ENCODE measurements at places on chromosomes 4 and X.

DNA sequence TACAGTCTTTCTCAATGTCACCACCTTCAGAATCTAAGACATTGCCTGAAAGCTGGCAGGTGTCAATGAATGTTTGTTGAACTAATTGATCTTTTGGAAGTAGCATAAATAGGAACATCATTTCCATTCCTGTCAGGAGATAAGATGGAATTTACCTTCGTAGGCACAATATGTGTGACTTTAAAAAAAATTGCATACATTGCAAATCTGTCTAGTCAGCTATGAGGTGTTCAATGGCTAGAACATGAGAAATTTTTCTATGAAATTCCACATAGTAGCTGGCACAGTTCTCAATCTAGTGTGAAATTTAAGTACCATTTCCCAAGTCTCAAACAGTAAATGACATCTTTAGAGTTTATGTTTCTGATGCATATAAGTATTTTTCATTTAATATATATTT, 10.3 kb downstream of the PAGE2 start:
- DNase-seq = no peak

GRCh38 chr4:173076903-173077634, 91.5 kb upstream of the GALNT7 start:
- no peak for DNase-seq

GRCh38 chr4:140343303-140343702, 30.1 kb upstream of the SCOC start:
- DNase-seq = no peak

- DNase-seq = no peak
Measured at GRCh38 chrX:128883650-128884049, 639.6 kb downstream of the SMARCA1 start.

- DNase-seq = no peak
Measured at GRCh38 chr4:143260750-143261149, 75.9 kb upstream of the GAB1 start.

DNA sequence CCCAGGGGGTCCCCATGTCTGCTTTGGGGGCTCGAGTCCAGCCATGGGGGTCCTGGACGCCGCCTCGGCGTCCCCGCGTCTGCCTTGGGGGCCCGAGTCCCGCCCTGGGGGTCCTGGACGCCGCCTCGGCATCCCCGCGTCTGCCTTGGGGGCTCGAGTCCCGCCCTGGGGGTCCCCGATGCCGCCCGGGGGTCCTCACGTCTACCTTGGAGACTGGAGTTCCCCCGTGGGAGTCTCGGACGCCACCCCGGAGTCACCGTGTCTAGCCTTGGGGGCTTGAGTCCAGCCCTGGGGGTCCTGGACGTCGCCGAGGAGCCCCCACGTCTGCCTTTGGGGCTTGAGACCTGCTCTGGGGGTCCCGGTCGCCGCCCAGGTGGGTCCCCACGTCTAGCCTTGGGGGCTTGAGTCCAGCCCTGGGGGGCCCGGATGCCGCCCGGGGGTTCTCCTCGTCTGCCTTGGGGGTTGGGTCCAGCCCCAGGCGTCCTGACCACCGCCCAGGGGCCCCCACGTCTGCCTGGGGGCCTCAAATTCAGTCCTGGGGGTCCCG, 1.1 kb upstream of the GTPBP6 start:
- no peak for DNase-seq

- DNase-seq = no peak
Measured at GRCh38 chr4:37615059-37615719, 71.0 kb downstream of the RELL1 start.

DNA sequence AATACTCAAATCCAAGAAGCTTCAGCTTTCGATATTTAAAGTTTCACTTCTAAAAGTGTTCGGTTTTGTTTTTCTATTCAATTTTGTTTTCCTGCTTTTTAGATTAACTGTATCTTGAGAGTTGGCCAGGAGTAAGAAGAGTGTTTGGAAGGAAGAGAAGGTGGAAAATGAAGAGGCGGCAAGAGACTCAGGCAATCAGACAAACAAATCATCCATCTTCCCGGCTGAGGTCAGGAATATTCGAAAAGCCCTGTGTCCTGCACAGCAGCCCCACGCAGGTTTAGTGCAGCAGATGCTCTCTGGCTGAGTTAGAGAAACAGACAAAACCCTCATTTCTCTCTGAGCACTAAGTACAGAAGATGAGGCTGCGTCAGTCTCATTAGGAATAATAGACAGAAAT, 330.3 kb upstream of the NOCT start:
- no peak for DNase-seq

DNA sequence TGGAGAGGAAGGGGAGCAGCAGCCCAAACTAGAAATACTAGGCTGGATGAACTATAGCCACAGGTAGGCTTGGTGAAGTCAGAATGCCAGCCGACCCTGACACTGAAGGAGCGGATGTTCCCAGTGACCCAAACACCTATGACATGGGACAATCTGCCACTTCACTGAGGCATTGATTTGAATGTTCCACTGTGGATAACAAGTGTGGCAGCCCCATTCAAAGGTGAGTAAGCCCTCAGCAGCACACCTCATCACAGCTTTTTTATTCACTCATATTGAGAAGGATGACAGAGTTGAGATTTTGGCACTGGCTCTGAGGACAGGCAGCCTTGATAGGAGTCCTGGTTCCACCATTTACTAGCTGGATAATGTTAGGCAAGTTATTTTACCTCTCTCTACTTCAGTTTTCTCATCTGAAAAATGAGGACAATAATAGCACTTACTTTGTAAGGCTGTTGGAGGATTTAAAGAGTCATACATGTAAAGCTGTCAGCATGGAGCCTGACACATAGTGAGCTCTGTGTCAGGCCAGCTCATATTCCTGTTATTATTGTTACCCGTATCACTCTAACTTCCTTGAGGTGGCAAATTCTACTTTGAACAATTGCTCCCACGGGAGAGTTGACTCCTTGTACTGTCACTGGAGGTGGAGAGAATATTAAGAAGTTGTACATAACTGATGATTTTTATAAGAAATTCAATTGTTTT, 114.6 kb downstream of the RASL11B start:
- no peak for DNase-seq

GRCh38 chrX:110924871-110925270, 129.3 kb upstream of the CHRDL1 start:
- no peak for DNase-seq

- DNase-seq = no peak
Measured at GRCh38 chr4:184938871-184939270, 79.4 kb upstream of the HELT start.

- DNase-seq = no peak
Measured at GRCh38 chr4:140861359-140862176, 105.4 kb upstream of the TBC1D9 start.

DNA sequence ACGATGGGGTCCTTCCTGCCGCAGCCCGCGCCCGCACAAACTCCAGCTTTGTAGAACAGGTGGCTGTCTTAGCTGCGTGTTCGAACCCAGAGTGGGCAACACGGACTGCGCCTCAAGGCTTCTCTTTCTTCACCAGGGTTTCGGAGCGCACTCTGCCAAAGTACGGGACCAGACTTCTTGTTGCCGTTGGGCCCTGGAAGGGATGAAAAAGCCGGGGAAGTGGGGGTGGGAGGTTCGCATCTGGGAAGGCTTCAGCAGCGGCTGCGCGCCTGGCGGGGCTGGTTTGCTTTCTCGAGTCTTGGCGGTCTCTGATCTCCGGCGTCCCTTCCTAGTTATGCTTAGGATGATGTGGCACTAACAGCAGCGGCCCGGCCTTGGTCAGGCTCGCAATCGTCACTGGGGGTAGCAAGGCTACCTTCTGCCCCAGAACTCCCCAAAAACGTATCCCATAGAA, 673 bp downstream of the PARM1 start:
- no peak for DNase-seq

- no peak for DNase-seq
Measured at GRCh38 chr4:73780834-73781233, 40.5 kb downstream of the CXCL8 start.

DNA sequence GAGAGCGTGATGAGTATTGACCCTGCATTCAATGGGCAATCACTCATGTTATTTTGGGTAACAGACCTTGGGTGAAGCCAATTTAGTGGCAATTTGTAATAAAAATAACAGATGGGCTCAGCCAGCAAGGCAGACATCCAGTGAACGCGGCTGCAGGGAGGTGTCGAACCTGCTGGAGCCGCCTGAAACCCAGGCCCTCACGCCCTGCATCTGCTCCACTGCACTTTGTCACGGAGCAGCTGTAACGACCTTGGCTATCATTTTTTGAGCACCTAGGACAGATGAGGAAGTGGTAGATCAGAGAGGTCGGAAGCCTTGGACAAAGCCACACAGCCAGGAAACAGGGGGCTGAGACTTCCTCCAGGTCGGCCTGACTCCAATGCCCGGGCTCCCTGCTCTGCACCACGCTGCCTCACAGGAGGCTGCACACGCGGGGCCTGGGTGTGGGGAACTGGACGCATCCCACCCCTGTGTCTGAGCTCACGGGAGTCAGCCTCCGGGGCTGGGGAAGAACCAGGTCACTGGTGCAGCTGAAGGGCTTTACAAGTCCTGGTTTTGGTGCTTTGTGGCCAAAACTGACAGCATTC, 19.4 kb downstream of the HMX1 start:
- DNase-seq = no peak

DNA sequence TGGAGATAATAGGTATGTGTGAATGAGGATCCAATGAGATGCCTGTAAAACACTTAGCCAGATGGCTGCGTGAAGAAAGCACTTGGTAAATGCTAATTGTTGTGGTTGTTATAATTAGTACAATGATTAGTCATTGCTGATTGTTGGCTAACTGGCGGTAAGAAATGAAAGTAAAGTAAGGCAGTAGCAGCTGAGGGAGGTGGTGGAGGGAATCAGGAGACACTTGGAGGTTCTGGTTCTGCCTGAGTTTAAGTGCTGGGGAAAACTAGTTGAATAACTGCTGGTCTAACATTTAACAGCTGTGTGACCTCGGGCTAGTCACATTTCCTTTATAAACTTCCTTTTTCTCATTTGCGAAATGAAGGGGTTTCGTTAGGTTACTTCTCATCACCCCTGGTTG, 30.9 kb downstream of the CD38 start:
- DNase-seq = no peak

- no peak for DNase-seq
Measured at GRCh38 chr4:173257732-173258717, 76.1 kb downstream of the HMGB2 start.

DNA sequence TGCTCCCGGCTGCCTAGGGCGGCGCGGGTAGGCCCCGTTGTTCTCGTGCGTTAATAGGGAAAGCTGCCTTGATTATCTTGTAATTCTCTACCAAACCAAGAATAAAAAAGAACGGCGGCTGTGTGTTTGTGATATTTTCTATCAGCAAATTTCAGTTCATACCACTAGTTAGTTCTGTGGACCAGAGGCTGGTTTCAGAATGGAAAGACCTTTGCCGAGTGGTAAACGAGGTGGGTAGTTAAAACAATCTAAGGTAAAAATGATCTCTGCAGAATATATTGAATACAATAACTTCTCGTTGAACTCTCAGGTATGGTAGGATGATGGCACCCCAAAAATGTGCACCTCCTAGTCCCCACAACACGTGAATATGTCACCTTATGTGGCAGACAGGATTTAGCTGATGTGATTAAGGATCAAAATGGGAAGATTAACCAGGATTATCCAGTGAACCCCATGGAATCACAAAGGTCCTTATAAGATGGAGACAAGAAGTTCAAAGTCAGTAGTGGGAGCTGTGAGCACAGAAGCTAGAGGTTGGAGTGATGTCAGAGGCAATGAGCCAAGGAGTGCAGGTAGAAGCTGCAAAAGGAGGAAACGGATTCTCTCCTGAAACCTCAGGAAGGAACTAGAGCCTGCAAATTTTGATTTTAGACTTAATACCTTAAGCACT, 574 bp upstream of the CFAP97 start:
- no peak for DNase-seq

DNA sequence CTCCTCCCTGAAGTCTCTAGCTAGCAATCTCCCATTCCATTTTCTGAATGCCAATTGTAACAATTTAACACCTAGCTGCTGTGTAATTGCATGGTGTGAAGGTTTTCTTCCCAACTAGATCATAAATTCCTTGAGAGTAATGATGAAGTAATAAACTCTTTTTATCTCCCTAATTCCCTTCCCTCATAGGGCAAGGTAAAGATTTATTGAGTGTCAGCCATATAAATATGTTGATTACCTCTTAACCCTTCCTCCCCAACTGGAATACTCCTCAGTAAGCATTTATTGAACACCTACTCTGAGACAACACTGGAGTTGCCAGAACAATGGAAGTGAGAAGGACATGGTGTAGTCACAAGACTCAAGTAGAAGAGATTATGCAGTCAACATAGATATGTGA, 112.7 kb downstream of the CLCN5 start:
- DNase-seq = no peak

DNA sequence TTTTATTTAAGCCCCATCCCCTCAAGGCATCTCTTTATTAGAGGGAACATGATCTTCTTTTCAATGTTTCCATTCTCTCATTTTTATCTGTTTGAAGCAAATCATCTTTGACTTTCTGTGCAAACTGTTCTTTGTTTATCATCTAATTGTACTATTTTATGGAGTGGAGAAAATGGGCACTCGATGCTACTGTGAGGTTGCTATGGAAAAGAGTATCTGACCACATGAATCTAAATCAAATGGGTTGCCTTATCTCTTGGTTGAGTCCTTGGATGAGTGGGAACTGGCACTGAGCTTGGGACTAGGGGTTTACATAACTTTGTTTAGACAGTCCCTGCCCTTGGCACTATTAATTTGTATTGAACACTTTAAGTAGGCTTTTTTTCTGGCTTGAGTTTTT, 9.1 kb downstream of the OCRL start:
- no peak for DNase-seq

GRCh38 chr4:6695660-6696610, 2.3 kb downstream of the S100P start:
- peak; percentile 16 for DNase-seq

GRCh38 chrX:129731228-129731627, 7.6 kb upstream of the XPNPEP2 start:
- no peak for DNase-seq

DNA sequence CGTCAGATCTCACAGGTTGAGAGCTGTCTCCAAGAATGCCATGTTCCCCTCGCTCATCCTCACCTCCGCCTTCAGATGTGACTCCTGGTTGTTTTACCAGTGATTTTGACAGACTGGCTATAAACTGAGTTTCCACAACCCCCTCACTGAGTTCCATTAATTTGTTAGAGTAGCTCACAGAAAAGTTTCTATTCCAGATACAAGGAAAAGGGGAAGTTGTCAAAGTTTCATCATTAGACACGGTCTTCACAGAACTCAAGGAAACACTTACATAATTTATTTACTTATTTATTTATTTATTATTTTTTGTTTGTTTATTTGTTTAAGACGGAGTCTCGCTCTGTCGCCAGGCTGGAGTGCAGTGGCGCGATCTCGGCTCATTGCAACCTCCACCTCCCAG, 55.7 kb upstream of the IQSEC2 start:
- DNase-seq = no peak

- no peak for DNase-seq
Measured at GRCh38 chrX:97294041-97294440, 410.3 kb downstream of the RPA4 start.

DNA sequence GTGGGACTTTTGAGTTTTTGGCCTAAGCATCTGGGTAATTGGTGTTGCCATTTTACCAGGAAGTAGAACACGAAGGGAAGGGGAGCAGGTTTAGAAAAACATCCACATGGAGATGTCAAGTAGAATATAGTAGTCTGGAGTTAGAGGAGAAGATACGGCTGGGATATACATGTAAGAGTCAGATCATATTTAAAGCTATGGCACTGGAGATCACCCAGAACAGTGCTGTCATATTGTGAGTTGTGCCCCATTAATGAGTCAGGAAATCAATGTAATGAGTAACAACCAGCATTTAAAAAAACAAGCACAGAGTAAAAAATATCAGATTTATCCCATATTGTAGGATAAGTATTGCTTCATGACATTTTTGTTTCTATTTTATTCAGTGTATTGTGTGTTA, 4.2 kb downstream of the GSTCD start:
- no peak for DNase-seq
